ENCODE measurements at places on chromosomes 5 and 9. TPM values are rescaled to one million over a fixed set of nuclear protein-coding genes. Genes with fewer than 3 reads are reported as not detected.

DNA sequence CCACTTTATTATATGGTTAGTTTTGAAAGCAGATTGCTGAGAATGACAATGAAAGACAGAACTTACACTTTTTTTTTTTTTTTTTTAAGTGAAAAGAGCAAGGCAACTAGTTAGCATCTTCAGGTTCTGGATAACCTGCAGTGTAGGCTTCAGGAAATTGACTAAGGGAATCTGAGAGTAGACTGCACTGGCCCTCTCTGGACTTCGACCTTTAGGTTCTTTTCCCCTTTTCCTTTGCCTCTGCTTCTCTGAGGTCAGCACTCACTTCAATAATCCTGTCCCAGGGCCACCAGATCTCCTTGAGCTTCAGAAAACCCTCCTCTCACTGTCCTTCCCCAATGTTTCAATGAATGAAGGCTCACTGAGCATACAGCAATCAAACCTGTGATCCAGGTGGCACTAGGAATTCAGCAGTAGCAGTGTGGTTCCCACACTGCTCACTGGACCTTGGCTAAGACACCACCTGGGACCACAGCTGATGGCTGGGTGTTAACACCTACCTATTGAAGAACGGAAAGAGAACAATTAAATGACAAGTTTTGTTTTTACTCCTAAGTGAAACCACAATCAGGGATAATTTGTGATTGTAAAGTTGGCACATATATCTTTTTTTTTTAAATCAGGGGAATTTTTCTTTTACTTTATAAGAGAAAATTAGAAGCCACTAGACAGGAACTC, 85.8 kb upstream of the IL6ST start:
- no peak overlapping the region for H3K27ac ChIP-seq
- H3K4me3 ChIP-seq, result no peak overlapping the region
- no peaks in the 10 kb centered on the region for H3K27me3 ChIP-seq
- no peaks in the 10 kb centered on the region for H3K36me3 ChIP-seq
- H3K4me1 ChIP-seq, result no peaks in the 10 kb centered on the region

The PRLR gene
- polyA plus RNA-seq, result 0.08 TPM

The PWWP2A gene
- 4.3 TPM for polyA plus RNA-seq

- H3K27ac ChIP-seq, result no peak overlapping the region
- no peak overlapping the region for H3K4me3 ChIP-seq
- no peaks in the 10 kb centered on the region for H3K27me3 ChIP-seq
- DNase-seq, result no peak
- peaks cover 2% of the 10 kb centered on the region for H3K4me1 ChIP-seq
- no peaks in the 10 kb centered on the region for H3K36me3 ChIP-seq
Observed at GRCh38 chr5:110872200-110872599, 133.4 kb downstream of the SLC25A46 start.

GRCh38 chr9:127155314-127155960, 33.0 kb upstream of the ANGPTL2 start:
- H3K27ac ChIP-seq, result peak overlapping the region; percentile 69
- no peak overlapping the region for H3K4me3 ChIP-seq
- DNase-seq, result no peak
- no peaks in the 10 kb centered on the region for H3K4me1 ChIP-seq
- no peaks in the 10 kb centered on the region for H3K27me3 ChIP-seq

GRCh38 chr9:121242219-121242958, 25.6 kb upstream of the GSN start:
- H3K27ac ChIP-seq, result peak overlapping the region; percentile 21
- no peak overlapping the region for H3K4me3 ChIP-seq
- no peak for DNase-seq
- no peaks in the 10 kb centered on the region for H3K27me3 ChIP-seq
- no peaks in the 10 kb centered on the region for H3K36me3 ChIP-seq

The PCDHA6 gene
- polyA plus RNA-seq, result 0.64 TPM

The ADAMTSL2 gene
- polyA plus RNA-seq, result not detected

DNA sequence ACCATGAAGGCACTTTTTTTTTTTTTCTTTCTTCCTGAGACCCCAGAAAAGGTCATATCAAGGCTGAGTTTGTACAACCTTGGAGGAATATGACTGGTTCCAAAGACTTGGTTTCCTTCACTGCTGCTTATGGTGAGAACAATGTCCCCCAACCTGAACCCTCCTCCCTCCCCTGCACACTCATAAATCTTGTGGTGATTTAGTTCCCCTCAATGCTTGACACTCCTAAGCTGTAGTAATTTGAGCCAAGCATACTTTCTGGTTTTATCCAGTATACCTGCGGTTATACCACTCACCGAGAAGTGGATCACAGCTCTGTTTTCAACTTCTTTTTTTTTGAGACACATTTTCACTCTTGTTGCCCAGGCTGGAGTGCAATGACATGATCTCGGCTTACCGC, 149.9 kb upstream of the KLF4 start:
- H3K4me3 ChIP-seq, result no peak overlapping the region
- H3K36me3 ChIP-seq, result no peaks in the 10 kb centered on the region
- DNase-seq, result no peak
- no peaks in the 10 kb centered on the region for H3K4me1 ChIP-seq
- no peaks in the 10 kb centered on the region for H3K27me3 ChIP-seq

DNA sequence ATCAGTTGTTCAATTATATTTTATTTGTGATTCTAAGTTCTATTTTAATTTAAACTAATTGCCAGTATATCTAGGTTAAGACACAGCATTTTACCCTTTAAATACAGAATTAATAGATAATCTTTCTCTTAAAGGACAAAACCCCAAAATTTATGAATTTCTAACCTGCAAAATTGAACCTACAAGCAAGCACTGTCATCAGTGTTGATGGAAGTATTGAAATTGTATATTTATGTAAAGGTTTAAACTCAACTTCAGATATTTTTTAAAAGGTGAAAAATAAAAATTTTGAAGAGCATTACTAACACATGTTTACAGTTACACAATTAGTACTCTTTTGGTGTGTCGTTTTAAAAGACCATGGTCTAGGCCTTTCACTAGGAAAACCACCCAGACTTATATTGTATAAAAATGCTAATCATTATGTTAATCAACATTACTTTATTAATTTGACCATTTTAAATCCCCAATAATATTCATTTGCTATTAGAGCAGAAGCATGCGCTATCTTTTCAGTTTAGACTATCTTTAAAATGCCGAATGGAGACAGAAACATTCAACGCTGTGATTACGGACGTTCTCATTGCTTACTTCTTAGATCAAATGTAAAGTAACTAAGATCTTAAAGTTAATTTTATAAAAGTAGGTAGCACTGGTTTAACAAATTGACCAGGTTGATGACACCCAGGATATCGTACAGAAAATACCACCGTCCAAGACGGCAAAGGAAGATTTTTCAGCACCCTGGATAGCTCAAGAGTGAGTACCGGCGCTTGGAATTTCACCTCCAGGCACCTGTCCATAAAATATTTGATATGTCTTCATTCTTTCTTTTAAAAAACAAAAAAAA, 3.2 kb downstream of the OTP start:
- H3K36me3 ChIP-seq, result no peaks in the 10 kb centered on the region
- H3K27ac ChIP-seq, result no peak overlapping the region
- H3K27me3 ChIP-seq, result no peaks in the 10 kb centered on the region
- H3K4me3 ChIP-seq, result no peak overlapping the region

DNA sequence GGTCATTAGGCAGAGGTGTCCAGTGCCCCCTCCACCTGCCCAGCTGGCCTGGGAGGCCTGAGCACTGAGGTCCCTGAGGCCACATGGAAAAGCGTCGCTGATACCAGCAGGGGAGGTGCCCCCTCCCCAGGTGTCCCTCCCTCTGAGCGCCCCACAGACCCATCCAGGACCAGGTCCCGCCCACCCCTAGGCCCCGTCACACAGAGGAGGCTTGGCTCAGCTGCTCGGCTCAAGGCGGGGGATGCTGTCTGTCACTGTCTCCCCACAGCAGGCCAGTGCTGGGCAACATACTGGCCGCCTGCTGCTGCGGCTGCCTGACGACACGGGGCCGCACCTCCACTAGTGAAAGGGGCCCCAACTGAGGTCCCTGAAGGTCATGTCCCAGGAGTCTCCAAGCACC, 71.7 kb downstream of the VAV2 start:
- no peak overlapping the region for H3K27ac ChIP-seq
- no peak for DNase-seq
- H3K27me3 ChIP-seq, result no peaks in the 10 kb centered on the region
- no peaks in the 10 kb centered on the region for H3K36me3 ChIP-seq

GRCh38 chr9:110536822-110537221, 42.7 kb downstream of the SVEP1 start:
- H3K4me3 ChIP-seq, result no peak overlapping the region
- H3K36me3 ChIP-seq, result no peaks in the 10 kb centered on the region
- H3K27me3 ChIP-seq, result no peaks in the 10 kb centered on the region
- no peaks in the 10 kb centered on the region for H3K4me1 ChIP-seq
- DNase-seq, result no peak

- DNase-seq, result peak; percentile 76
- peak overlapping the region; percentile 15 for H3K27ac ChIP-seq
- no peaks in the 10 kb centered on the region for H3K27me3 ChIP-seq
Observed at GRCh38 chr5:180825768-180826525, 23.3 kb upstream of the MGAT1 start.

DNA sequence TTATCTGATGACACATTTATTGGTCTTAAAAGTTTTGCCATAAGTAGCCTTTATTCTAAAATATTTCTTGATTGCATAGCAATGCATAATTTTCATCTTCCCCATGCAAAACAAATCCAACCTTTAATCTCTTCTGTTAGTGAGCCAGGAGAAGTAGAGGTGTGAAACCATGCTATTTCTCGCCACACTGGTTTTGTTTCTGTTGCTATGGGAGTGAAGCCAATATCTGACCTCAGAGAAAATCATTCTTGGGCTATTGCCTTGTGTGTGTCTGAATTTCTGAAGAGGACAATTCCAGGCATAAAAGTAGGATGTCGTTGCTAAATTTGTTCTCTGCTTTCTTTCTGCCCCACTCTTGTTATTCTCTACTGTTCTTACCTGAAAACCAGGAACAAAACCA, 183.6 kb downstream of the PTTG1 start:
- no peak overlapping the region for H3K4me3 ChIP-seq
- no peak for DNase-seq
- no peaks in the 10 kb centered on the region for H3K36me3 ChIP-seq
- no peaks in the 10 kb centered on the region for H3K27me3 ChIP-seq

GRCh38 chr5:167352801-167353200, 938.6 kb upstream of the WWC1 start:
- DNase-seq, result no peak
- no peak overlapping the region for H3K27ac ChIP-seq
- H3K4me1 ChIP-seq, result no peaks in the 10 kb centered on the region

The CCDC192 gene
- not detected for polyA plus RNA-seq

DNA sequence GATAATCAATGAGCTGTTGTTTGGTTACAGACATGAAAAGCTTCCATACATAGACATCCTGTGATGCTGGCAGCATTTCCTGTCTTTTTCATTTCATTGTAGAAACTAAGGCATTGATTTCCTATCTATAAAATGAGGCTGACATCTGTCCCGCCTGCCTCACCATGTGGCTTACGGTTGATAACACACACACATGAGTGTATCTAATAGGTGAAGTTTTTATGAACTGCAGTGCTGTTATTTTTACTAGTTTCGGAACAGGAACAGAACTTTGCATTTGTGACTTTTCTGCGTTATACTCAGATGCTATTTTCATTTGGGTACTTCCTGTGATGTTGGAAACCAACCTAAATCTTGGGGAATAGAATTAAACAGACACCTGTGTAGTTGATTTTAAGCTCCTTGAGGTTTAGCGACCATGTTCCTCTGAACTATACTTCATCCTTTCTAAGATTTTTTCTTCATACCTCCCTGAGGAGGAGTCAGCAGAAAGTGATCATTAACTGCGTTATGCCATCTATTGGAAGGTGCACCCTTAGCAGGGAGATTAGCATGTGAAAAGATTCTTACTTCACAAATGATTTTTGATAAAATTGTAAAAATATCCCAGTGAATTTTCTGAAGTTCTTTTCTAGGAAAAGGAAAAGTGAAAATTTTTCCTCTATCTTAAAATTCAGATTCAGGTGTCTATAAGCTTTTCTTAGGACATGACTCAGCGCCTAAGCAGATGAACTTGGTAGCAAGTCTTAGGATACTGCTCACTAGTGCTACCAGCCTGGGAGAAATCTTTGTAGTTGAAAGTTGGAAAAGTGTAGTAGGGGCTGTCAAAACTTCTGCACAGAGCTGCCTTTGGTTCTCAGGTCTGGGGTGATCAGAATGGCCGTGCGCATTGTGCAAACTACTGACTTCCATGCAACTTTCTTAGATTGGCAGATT, 134.5 kb downstream of the TRIO start:
- DNase-seq, result no peak
- no peak overlapping the region for H3K27ac ChIP-seq
- H3K4me1 ChIP-seq, result peaks cover 11% of the 10 kb centered on the region
- no peaks in the 10 kb centered on the region for H3K36me3 ChIP-seq

- no peaks in the 10 kb centered on the region for H3K27me3 ChIP-seq
- DNase-seq, result no peak
- no peak overlapping the region for H3K4me3 ChIP-seq
- H3K27ac ChIP-seq, result no peak overlapping the region
Observed at GRCh38 chr9:137256856-137257255, 1.7 kb downstream of the NELFB start.

The PTGES2 gene
- 56.2 TPM for polyA plus RNA-seq

The SEMA4D gene
- polyA plus RNA-seq, result 1.4 TPM

DNA sequence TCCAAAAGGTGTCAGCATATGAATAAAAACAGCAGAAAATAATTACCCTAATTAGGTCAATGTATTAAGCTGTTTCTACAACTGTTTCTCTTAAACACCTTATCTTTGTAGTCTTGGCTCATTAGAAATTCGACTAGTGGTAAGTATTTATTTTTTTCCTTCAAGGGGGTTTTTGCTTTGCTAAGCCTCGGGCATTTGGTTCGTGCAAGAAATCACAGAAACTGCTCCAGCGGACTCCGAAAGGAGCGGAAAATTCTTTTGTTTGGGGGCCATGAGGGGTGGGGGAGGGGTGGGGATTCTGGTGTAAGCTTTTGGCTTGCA, 757 bp downstream of the ZBED3 start:
- no peaks in the 10 kb centered on the region for H3K4me1 ChIP-seq
- H3K27ac ChIP-seq, result peak overlapping the region; percentile 96
- H3K27me3 ChIP-seq, result no peaks in the 10 kb centered on the region
- peak overlapping the region; percentile 81 for H3K4me3 ChIP-seq
- no peak for DNase-seq

GRCh38 chr5:136193322-136193935, 467 bp upstream of the SMIM32 start:
- H3K36me3 ChIP-seq, result no peaks in the 10 kb centered on the region
- DNase-seq, result no peak
- H3K27me3 ChIP-seq, result no peaks in the 10 kb centered on the region

DNA sequence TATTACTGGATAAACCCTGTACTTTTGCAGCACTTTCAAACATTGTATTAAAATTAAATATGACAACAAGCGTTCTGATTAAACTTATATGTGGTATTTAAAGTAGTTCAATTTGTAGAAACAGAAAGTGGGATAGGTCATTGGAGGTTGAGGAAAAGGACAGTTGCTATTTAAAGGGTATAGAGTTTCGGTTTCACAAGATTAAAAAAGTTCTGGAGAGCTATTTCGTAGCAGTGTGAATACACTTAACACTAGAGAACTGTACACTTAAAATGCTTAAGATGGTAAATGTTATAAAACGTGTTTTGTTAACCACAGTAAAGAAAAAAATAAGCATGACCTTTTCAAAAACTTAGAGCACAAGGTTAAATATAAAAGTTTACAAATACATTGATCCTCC, 382.1 kb downstream of the BRINP1 start:
- DNase-seq, result no peak
- H3K36me3 ChIP-seq, result no peaks in the 10 kb centered on the region
- H3K4me1 ChIP-seq, result peaks cover 2% of the 10 kb centered on the region
- H3K27ac ChIP-seq, result no peak overlapping the region
- no peak overlapping the region for H3K4me3 ChIP-seq
- no peaks in the 10 kb centered on the region for H3K27me3 ChIP-seq

GRCh38 chr5:96633820-96634219, 28.4 kb upstream of the CAST start:
- no peaks in the 10 kb centered on the region for H3K4me1 ChIP-seq
- no peaks in the 10 kb centered on the region for H3K27me3 ChIP-seq
- H3K36me3 ChIP-seq, result no peaks in the 10 kb centered on the region
- H3K27ac ChIP-seq, result no peak overlapping the region
- H3K4me3 ChIP-seq, result no peak overlapping the region

The ZDHHC11 gene
- polyA plus RNA-seq, result 1.5 TPM

The CD14 gene
- polyA plus RNA-seq, result 115 TPM

The UBAP2 gene
- 5.3 TPM for polyA plus RNA-seq
